ENCODE measurements at places on chromosomes 2 and 18.

- no peak for DNase-seq
Measured at GRCh38 chr2:196365923-196366322, 194.5 kb upstream of the STK17B start.

DNA sequence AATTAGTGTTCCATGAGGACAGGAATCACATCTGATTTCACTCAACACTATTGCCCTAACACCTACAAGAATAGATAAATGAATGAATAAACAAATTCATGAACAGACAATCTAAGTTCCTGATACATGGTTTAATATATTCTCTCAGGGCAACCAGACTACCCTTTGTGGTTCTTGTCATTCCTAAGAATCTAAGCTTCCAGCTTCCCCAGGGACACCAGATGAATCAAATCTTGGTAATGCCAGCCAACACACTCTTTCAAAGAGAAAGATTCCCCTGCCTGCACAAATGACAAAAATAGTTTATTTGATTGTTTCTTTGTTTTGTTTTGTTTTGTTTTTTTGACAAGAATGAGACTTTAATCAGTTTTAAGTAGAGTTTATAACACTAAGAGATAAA, 237.5 kb upstream of the CHAC2 start:
- DNase-seq: no peak

GRCh38 chr18:30387401-30387800, 655.1 kb downstream of the DSC3 start:
- no peak for DNase-seq

DNA sequence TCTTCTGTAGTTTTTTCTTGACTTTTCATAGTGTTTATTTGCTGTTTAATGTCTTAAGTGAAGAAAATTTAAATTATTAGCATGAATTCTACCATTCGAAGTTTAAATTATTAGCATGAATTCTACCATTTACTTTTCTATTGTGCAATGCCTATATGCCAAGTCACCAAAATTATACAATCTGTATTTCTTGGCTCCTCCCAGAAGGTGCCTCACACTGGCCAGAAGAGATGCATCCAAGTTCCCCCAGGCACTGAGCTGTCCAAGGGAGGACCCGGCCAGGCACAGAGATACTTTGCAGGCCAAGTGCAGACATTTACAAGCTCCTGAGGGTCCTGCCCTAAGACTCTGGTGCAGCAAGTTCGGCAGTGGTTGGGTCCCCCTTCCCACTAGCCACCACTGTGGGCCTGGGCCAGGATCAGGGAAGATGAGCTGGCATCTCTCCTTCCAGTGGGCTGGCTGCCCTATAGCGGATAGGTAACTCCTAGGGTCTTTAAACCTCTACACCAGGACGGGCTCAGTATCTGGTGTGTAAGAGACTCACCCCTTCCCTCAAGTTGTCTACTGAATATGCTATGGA, 31.3 kb downstream of the TMEM247 start:
- DNase-seq: no peak

GRCh38 chr2:32752205-32752604, 124.4 kb downstream of the TTC27 start:
- no peak for DNase-seq

Measured in iPS-NIHi11 (cell line).